ENCODE measurements at places on chromosomes 2 and 18. TPM values are rescaled to one million over a fixed set of nuclear protein-coding genes. Genes with fewer than 3 reads are reported as not detected.

- no peak for DNase-seq
These were observed 22.4 kb downstream of the NCOA1 start for GRCh38 chr2:24513281-24514071.

Gene TBC1D8
- 49.8 TPM for total RNA-seq

DNA sequence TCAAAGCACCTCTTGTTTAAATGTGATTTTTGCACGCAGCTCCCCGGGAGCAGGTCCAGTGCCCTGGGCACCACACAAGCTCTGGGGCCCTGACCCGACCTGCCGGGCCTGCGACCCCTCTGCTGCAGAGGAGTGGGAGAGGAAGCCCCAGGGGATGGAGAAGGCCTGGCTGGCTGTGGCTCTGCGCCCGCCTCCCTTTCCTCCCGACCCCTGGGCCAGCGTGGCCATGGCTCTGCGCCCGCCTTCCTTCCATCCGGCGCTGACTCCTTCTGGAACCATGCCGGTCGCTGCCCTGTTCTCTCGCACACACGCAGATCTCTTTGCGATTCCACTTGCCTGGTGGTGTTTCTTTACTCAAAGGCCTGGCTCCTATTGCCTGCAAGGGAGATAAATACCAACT is 166.5 kb upstream of the SALL3 start:
- no peak for DNase-seq

- DNase-seq = no peak
These were observed 98.2 kb downstream of the TMEM17 start for GRCh38 chr2:62407838-62408237.

- no peak for DNase-seq
These were observed 62.0 kb downstream of the ANKRD44 start for GRCh38 chr2:197248623-197249022.

GRCh38 chr2:181761175-181761574 is 80.9 kb upstream of the NEUROD1 start:
- DNase-seq = no peak

DNA sequence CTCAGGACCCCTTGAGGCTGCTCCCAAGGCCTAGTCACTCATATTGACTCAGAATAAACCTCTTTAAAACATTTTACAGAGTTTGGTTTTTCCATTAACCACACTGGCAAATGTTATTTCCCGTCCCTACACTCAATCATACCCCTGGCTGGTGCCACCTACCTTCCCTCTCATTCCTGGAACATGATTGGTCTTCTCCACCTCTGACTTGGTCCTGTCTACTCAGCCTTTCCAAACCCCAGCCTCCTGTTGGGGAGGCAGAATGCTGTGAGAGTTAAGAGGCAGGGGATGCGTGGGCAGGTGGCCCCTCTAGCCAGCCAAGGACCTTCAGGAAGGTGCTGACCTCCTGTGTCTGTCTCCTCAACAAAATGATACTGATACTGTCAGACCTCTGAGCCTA is 149.3 kb downstream of the CABLES1 start:
- DNase-seq = no peak

Measured in Caki2 (cell line).